ENCODE measurements at places on chromosomes 7 and 10.

GRCh38 chr10:124701435-124701834, 42.7 kb downstream of the FAM53B start:
- peak; percentile 17 for DNase-seq

GRCh38 chr10:88428442-88428841, 154.7 kb downstream of the RNLS start:
- DNase-seq, result no peak

- no peak for DNase-seq
Observed at GRCh38 chr10:102801496-102801895, 35.7 kb downstream of the CYP17A1 start.

- DNase-seq, result no peak
Observed at GRCh38 chr10:7572391-7572790, 94.4 kb downstream of the ITIH5 start.

DNA sequence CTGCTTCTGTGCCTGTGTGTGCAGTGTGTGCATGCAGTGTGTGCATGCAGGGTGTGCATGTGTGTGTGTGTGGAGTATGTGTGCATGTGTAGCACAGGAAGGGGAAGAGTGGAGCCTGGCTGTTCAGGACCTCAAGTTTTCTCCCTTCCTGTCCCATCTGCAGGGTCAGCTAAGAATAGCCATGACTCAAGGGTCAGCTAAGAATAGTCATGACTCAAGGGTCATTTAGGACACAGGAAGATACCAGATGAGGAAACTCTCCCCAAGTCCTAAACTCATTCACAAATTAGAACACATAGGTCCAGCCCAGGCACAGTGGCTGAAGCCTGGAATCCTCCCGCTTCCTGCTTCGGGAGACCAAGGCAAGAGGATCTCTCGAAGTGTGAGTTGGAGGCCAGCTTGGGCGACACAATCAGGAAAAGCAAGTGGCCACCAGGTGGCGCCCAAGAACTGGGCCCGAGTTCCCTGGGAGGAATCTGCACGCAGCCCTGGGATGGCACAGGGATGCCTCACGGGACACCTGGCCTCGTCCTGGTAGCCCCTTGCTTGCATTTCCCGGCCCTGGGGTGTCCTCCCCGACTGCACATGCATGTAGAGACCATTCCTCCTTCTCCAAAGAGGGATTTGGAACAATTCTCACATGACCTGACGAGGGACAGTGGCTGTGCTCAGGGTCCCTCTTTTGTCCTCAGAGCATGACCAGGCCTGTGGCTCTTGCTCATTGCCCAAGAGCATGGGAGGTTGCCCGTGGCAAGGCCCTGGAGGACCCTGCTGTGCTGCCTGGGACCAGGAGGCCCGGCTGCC, 21.4 kb upstream of the VOPP1 start:
- peak; percentile 52 for DNase-seq

DNA sequence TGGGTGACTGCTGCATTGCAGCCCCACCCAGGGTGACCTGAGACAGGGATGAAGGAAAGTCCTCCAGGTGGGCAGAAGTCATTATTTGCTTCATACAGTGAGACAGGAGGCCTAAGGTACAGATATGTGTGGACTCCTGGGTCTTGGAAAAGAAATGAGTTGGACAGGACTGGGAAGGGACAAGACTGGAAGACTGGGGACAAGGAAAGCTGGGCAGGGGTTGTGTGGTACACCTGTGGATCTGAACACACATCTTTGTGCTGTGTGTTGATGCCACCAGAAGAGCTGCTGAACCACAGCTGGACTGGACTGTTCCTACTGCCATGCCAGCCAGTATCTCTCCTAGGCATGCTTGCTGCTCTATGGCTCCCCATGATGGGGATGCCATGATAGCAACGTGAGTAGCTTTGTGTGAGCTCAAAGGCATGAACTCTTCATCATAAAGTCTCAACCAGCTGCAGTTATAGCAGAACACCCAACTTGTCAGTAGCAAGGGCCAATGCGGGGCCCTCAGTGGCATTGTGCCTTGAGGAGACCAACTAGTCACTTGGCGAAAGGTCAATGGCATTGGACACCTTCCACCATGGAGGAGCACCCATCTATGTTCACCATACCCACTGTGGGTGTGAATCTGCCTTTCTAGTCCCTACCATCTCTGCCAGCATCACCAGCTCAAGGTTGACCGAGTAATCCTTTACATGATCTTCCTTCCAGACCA, 76.0 kb upstream of the GRB10 start:
- DNase-seq, result no peak

DNA sequence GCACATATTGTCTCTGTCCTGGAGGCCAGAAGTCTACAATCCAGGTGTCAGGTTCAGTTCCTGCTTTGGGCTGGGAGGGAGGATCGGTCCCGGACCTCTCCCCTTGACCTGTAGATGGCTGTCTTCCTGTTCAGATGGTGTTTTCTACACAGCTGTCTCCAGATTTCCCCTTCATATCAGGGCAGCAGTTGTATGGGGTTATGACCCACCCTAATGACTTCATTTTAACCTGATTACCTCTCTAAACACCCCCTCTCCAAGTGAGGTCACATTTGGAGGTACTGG, 38.7 kb downstream of the ZNF467 start:
- no peak for DNase-seq

DNA sequence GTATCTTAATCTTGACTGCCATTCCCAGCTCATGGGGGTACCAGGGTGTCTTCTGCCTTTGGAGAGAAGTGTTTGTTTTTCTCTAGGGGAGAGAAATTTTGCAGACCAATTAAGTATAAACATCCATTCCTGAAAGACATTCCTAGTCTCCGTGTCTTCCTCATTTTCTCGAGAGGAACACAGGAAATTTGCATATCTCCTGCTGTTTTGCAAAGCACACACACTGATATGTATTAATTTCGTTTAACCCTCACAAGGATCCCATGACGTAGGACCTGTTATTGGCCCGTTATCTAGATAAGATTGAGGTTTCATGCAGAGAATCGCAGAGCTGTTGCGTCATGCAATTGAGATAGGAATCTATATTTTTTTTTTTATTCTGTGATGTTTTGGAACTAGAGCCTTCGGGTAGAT, 944 bp downstream of the RHBDD2 start:
- peak; percentile 68 for DNase-seq

DNA sequence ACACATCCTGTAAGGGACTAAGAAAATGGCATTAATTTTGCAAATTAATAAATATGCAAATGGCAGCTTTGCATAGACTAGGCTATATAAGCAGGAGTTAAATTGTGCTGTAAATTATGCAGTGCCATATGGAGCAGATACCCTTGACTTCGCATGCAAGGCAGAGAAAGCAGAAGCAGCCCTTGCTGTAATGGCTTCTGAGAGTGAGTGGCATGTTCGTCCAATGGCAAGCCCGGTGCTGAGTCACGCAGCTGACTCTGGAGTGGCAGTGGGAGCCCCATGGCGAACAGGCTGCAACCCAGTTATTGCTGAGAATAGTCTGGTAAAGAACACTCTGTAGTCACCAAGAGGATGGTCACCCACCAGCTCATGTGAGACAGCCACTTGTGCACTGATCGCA, 1186.5 kb downstream of the TYW1 start:
- DNase-seq, result no peak

- no peak for DNase-seq
Observed at GRCh38 chr7:47765373-47765979, 182.8 kb downstream of the PKD1L1 start.

DNA sequence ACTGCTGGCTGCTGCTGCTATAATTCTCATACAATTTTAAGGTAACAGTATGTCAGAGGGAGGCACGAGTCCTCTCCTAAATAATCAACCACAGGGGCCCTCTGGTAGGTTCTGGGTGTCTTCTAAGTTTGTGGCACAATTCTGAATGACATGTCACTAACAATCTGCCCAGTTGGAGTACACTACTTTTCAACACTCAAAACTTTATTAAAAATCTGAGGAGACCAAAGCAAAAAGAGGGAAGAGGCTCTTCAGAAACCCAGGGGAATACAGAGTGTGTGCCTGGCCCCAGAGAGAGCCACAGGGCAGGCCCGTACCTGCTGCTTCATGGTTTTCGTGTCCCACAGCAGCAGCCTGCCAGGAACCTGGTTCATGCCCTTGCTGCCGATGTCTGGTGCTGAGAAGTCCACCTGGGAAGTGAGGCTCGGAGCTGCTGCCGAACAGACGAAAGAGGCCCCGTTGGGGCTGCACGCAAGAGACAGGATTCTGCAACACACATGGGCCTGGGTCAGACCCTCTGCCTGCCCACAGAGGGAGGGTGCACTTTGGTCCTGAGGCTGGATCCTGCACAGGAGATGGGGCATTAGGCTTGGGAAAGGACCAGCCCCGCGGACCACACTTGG, 18.3 kb downstream of the WDR91 start:
- no peak for DNase-seq

DNA sequence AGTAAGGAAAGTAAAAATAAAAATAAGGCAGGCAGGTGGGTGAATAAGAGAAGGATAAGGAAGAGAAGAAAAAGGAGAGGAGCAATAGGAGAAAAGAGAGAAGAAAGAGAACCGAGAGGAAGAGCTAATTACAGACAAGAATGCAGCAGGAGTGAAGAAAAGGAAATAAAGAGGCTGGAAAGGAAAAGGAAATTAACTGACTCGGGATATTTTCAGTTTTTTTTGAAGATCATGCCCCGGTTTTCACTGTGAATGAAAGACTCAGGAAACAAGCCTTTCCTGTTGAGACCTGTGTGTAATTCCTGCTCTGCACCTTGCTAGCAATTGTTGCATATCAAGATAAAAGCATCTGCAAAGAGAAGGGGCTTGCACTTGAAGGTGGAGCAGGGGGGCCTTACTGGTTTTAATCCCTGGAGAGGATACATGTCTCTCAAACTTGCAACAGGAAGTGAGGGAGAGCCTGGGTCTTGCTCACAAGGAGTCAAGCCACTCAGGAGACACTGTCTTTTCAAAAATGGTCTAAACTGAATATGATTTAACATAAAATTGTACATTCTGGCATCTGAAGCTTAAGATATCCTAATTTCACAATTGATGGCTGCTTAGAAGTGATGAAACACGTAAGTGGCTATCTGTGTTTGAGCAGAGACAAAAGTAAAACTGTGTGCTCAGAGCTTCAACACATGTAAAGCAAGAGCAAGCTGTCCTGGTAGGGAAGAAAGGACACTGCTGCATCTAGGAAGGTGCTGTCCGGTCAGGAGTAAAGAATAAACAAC, 157.6 kb downstream of the FAM107B start:
- no peak for DNase-seq

DNA sequence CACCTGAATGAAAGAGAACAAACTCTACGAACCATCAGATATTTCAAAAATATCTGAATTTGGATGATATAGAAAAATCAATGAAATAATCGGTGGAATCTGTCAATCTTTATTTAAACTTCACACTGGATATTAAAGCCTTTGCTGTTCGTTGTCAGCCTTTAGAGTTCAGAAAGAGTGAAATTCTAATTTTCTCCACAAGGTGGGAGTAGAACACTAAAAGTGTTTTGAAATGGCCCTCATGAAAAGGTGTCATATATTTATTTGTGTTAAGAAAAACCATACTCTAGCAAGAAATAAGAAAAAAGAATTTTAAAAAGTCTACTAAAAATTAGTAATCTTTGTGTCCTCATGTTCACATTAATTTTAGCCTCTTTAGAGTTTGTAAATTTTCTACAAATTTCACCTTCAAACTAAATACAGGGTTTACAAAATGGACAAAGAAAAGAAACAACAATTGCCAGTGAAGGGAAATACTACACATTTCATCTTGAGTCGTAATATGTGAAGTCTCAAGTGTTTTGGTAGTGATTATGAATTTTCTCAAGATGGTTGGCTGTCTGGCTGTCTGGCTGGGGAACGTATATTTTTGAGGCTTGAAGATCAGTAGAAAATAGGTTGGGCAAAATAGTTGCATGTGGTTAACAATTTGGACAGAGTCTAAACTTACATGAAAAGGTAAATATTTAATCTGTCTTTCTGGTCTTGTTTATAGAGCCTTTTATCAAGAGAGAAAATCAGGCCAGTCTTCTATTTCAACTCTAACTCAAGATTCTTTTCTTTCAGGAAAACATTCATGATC, 43.7 kb downstream of the DNAJB9 start:
- peak; percentile 48 for DNase-seq

GRCh38 chr7:81883801-81884393, 114.0 kb upstream of the HGF start:
- DNase-seq, result no peak
